ENCODE measurements at places on chromosomes 3 and 15.

DNA sequence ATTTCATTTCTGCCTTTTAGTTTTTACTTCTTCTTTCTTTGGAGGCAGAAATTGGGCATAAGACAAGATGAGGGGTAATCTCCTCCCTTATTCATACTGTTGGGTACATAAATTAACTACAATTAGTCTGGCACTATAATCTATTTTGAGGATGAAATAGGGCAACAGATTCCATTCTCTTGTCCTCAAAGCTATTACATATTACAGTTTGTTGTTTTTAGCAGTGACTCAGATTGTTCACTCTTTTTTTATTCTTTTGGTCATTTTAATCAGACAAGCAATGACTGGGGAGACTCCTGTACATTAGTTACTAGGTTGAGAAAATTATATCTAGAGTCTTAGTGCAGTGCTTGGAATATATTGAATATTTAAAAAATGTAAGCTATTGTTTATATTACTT lies 556.0 kb downstream of the OTOL1 start:
- no peak for DNase-seq

GRCh38 chr15:68032672-68033071 lies 21.4 kb upstream of the PIAS1 start:
- DNase-seq = no peak

DNA sequence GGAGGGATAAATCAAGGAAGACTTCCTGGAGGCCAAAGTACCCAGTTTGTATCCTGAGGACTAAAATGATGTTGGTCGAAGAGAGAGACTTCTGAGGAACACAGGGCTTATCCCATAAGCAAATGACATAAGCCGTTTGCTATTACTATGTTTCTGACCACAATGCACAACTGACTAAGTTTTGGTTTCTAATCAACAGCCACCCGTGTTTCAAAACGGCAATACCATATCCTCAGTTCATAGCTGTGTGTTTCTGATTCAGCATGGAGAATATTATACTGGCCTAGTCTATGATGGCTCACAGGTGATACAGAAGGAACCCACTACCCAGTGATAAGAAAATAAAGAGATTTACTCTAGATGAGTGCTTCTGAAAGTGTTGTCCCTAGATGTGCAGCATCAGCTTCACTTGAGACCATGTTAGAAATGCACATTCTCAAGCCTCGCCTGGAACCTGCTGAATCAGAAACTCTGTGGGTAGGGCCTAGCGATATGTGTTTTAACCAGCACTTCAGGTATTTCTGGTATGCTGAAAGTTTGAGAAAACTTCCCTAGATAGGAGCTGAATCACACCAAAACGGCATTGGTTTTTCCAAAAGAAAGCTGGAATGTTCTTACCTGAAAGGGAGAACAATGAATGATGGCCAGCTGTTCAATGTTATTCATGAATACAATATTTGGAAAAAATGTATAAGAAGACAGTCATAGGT lies 639.7 kb upstream of the NR2F2 start:
- DNase-seq = no peak

DNA sequence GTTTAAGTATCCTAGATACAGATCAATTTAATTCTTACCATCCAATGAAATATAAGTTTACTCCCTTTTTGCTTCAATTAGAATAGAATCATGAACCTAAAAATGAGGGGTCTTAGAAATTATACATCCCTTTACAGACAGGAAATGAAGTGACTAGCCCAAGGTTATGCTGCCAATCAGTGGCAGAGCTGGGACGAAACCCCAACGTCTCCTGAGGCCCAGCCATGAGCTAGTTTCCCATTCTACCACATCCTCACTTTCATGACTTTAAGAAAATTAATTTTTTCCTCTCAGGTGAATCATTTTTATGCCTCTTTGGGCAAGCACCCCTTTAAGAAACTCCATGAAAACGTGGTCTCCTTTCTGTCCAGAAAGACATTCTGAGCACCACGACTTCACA lies 11.2 kb downstream of the LRIG1 start:
- DNase-seq = no peak

DNA sequence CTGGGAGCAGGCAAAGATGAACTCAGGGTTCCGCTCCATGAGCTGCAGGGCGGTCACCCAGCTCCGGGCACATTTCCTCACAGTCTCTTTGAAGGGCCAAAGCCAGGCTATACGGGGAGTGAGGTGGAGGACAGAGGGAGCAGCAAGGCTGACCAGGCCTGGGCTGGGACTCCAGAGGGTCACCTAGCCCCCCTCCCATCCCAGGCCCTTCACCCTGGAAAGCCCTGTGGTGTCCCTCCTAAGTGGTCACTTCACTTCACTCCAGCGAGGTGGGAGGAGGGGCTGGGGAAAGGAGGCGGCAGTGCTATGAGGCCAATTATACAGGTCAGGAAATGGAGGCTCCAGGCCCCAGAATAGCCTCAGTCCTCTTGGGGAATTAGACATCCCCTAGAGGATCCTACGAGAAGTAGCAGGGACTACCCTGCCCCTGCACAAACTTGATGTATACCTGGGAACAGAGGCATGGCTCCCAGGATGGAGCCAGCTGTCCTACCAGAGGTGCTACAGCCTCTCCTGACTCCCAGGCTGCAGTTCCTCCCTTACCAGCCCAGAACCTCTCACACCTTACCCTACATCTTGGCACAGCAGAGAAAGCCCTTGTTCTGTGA lies 5.7 kb downstream of the MAN2C1 start:
- DNase-seq = no peak
